ENCODE measurements at places on chromosomes 13 and 19.

DNA sequence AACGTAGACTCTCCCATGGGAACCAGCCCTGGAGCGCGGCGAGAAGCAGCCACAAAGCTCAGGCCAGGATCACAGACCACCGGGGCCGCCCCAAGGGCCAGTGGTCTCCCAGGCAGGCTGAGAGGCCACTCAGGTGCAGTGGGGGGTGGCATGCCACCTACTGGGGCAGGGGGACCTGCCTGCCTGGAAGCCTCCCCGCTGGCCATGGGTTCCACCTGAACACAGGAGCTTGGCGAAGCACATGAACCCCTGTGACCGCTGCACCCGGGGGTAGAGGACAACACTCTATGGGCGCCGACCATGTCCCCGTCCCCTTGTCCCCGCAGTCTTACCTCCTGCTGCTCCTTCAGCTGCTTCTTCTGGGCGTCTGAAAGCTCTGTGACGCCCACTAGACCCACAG lies 6.8 kb upstream of the TM6SF2 start:
- no peak for DNase-seq

DNA sequence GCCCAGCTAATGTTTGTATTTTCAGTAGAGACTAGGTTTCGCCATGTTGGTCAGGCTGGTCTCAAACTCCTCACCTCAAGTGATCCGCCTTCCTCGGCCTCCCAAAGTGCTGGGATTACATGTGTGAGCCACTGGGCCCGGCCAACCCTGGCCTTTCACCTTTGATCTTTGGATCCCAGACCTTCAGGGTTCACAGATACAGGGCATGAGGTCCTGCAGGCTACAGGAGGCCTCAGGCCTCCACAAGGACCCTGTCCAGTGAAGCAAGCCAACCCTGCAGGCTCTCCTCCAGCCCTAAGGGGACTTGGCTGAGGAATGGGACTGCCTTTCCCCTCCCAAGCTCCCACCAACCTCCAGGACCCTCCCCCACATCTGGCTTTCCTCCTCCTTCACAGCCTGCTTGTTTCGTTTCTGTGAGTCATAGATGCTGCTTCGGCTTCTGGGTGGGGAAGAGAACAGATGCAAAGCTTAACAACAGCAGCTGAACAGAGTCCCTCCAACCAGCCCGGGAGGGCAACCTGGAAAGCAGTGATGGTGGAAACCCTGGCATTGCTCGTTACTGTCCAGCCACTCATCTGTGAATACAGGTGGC lies 11.8 kb downstream of the ARHGEF18 start:
- DNase-seq, result no peak

DNA sequence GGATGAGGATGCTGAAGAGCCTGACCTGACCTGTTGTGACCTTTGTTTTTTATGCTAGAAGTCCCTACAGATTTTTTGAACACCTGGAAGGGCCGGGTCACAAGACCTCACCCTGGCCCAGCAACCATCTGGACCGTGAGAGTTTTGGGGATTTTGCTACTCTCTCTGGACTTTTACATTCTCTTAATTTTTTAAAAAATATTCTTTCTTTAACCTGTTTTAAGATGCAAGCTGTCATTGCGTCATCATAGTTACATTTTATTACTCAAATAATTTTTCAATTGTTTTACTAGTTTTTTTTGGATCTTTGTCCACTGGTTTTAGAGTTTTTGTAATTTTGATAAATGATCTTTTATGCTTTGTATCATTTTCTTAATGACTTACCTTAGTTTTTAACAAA lies 7.5 kb downstream of the DKKL1 start:
- DNase-seq, result no peak

DNA sequence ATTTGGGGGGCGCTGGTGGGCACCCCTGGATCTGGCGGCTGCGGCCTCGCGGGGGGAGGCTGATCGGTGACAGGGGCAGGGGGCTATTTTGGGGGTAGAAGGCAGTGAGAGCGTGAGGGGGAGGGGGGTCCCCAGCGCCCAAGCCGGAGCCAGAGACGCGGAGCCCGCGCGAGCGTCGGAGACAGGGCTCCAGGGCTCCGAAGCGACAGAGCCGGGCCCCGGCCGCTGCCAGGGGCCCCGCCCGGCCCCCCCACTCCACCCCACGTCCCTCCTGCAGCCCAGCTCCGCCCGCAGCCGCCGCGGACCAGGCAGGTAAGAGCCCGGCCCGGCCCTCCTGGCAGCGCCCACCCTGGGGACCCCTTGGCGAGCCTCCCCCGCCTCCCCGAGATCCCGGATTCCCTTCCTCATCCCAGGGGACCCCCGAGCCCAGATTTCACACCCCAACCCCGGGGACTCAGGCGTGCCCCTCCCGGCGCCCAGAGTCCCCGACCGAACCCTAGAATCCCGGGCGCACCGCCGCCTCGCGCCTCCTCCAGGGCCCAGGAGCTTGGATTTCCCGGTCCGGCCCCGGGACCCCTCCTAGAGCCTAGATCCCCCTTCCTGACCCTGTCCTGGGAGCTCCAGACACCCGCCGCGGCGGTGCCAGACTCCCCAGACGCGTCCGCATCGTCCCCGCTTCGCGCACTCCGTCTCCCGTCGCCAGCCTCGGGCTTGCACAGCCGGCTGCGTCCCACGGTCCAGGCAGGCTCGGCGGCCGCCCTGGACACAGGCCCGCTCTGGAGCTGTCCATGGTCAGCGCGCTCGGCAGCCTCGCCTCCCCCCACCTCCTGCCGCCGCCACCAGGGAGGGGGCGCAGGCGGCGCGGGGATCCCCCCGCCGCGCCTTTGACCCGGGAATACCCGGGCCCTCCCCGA lies at the start of gene PPFIA3:
Gene PPFIA3 (plus strand): TSS at position 134 of the 914 bp plus-strand sequence. CDS start 8,330 bp downstream, outside the sequence.
- DNase-seq, result peak; percentile 54

GRCh38 chr13:53200075-53200474 lies 171.5 kb downstream of the OLFM4 start:
- no peak for DNase-seq

- peak; percentile 88 for DNase-seq
Observed at GRCh38 chr19:29811125-29812079, at the start of gene CCNE1. Gene CCNE1, plus strand, starts transcription at chr19:29811991. Its CDS starts 565 bp downstream, at chr19:29812556.

GRCh38 chr19:19524053-19524452 lies 4.7 kb upstream of the YJEFN3 start:
- no peak for DNase-seq

GRCh38 chr13:113350065-113350937 lies 13.6 kb downstream of the GRTP1 start:
- no peak for DNase-seq

DNA sequence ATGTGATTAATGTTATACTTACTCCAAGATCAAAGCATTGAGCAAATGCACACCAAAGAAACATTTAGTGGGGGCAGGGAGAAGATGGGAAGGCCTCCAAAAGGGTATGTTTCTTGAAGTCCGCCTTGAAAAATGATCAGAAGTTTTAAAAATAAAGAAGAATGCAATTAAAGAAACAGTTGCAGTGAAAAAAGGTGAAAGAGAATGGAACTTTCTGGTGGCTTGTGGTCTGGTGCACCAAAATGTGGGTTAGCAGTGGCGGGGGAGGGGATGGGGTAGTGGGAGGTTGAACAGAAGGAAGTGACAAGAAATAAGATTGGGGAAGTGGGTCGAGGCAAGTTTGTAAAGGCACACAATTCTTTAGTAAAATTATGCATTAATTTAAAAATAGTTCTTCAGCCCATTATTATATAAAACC lies 2.5 kb downstream of the LCP1 start:
- no peak for DNase-seq

GRCh38 chr19:29400917-29401711 lies 124.7 kb upstream of the VSTM2B start:
- DNase-seq, result no peak

GRCh38 chr13:81714513-81714912 lies 1373.6 kb upstream of the SPRY2 start:
- peak; percentile 8 for DNase-seq

GRCh38 chr19:35936738-35937268 lies 629 bp downstream of the LRFN3 start:
- no peak for DNase-seq

DNA sequence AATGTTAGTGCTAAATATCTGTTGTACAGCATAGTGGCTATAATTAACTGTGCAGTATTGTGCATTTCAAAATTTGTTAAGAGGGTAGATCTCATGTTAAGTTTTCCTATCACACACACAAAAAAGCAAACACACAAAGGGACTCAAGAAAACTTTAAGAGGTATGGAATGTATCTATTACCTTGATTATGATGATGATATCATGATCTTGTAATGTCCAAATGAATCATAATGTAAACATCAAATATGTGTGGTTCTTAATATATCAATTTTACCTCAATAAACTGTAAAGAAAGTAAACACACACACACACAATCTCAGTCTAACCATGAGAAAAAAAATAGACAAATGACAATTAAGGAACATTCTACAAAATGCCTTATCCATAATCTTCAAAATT lies 934.6 kb downstream of the SLITRK1 start:
- DNase-seq, result no peak

All from kidney tubule cell (primary cell).